ENCODE measurements at places on chromosomes 1 and 21. TPM values are rescaled to one million over a fixed set of nuclear protein-coding genes. Genes with fewer than 3 reads are reported as not detected.

The MLLT11 gene
- total RNA-seq = 3.7 TPM

The CNIH3 gene
- 6.4 TPM for total RNA-seq

The HMGCS2 gene
- total RNA-seq = not detected

The SERPINC1 gene
- not detected for total RNA-seq

The C1orf94 gene
- total RNA-seq = not detected

- H3K27me3 ChIP-seq = no peaks in the 10 kb centered on the region
- H3K27ac ChIP-seq = peak overlapping the region; percentile 14
- H3K4me3 ChIP-seq = 0 out of 2 replicates have a peak overlapping the region, but pooled peaks have one; percentile 25
- H3K4me1 ChIP-seq = peaks cover 26% of the 10 kb centered on the region
Measured at GRCh38 chr1:63984257-63984929, 210.6 kb downstream of the ROR1 start.

GRCh38 chr1:171817511-171818265 is 23.6 kb upstream of the DNM3 start:
- no peaks in the 10 kb centered on the region for H3K36me3 ChIP-seq
- H3K27ac ChIP-seq = peak overlapping the region; percentile 38
- no peaks in the 10 kb centered on the region for H3K27me3 ChIP-seq
- no peak overlapping the region for H3K4me3 ChIP-seq

- no peak overlapping the region for H3K27ac ChIP-seq
- H3K36me3 ChIP-seq = no peaks in the 10 kb centered on the region
- H3K27me3 ChIP-seq = no peaks in the 10 kb centered on the region
- H3K4me3 ChIP-seq = no peak overlapping the region
- peaks cover 6% of the 10 kb centered on the region for H3K4me1 ChIP-seq
Measured at GRCh38 chr1:232589812-232590743, 39.9 kb downstream of the SIPA1L2 start.

GRCh38 chr1:23423415-23424292 is 894 bp downstream of the TCEA3 start:
- H3K4me1 ChIP-seq = peaks cover 21% of the 10 kb centered on the region
- peak overlapping the region; percentile 70 for H3K4me3 ChIP-seq
- H3K27me3 ChIP-seq = no peaks in the 10 kb centered on the region
- peak; percentile 56 for DNase-seq
- peak overlapping the region; percentile 88 for H3K27ac ChIP-seq
- no peaks in the 10 kb centered on the region for H3K36me3 ChIP-seq

GRCh38 chr1:118948351-118948750 is 39.8 kb downstream of the TBX15 start:
- H3K4me3 ChIP-seq = peak overlapping the region; percentile 14
- H3K27me3 ChIP-seq = no peaks in the 10 kb centered on the region
- peak; percentile 33 for DNase-seq
- H3K27ac ChIP-seq = peak overlapping the region; percentile 88
- H3K4me1 ChIP-seq = peaks cover 92% of the 10 kb centered on the region

DNA sequence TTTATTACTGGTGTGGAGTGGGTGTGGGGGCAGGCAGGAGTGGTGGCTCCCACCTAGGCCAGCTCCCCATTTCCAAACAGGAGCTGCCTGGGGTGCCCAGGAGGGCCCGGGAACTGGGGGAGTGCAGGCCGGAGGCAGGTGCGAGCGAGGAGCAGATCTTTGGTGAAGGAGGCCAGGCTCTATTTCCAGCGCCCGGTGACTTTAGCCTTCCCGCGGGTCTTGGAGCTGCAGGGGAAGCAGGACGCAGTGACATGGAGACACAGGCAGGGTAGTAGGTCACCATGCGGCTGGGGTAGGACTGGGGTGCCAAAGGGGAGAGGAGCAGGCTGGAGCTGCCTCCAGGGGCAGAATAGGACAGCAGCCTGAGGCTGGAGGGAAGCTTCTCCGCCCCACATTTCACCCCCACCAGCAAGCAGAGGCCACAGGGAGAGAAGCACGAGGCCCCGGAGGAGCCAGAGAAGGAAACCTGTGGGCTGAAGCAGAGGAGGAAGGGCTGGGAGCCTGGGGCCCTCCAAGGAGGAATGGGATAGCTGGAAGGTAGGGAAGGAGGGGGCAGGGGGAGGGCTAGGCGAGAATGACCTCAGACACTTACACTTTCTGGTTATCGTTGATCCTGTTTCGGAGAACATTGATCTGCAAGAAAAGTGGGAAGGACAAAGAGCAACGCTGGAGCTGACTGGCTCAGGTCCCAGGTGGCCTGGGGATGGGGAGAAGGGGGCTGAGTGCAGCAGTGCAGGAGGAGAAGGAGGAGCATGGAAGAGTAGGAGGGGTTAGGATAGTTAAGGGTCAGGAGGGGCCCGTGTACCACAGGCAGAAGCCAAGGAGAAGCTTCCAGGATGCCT is 18.2 kb downstream of the TNNT2 start:
- H3K27me3 ChIP-seq = no peaks in the 10 kb centered on the region
- no peak overlapping the region for H3K27ac ChIP-seq
- no peaks in the 10 kb centered on the region for H3K36me3 ChIP-seq
- H3K4me3 ChIP-seq = no peak overlapping the region
- H3K4me1 ChIP-seq = no peaks in the 10 kb centered on the region
- DNase-seq = no peak

DNA sequence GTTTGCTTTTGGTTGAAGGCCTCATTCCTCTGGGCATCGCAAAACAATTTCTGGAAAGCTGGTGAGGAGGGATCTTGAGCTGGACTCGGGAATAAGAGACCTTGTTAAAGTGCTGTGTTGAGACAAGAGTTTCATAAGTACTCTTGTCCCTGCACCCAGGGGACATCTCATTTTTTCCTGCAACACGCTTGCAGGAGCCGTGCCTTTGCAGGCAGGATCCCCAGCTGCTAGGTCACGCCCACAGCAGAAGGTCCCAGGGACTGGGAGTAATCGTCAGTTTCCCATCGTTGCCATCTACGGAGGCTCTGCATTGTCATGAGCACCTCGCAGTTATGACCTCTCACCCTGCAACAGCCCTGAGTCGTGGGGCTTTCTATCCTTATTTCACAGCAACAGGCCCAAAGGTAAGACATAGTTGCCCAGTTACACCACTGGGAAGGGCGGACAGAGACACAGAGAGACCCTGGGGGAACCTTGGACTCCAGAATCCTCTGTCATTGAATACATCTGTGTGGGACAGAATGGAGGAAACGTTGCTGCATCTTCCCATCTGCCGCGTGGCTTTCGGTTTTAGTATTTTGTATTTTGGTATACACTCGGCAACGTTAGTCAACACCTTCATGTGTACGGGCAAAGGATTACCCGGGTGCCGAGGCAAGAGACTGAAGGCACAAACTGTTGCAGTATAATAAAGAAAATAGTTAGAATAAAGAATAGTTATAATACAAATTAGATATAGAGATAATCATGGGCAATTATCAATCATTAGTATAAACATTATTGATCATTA is 60.4 kb upstream of the DMRTB1 start:
- no peak overlapping the region for H3K4me3 ChIP-seq
- H3K36me3 ChIP-seq = no peaks in the 10 kb centered on the region
- H3K4me1 ChIP-seq = no peaks in the 10 kb centered on the region
- no peak overlapping the region for H3K27ac ChIP-seq
- DNase-seq = no peak

- no peak overlapping the region for H3K4me3 ChIP-seq
- no peaks in the 10 kb centered on the region for H3K36me3 ChIP-seq
- H3K27ac ChIP-seq = peak overlapping the region; percentile 34
Measured at GRCh38 chr1:81664341-81664740, 136.4 kb upstream of the ADGRL2 start.

GRCh38 chr1:166479052-166479631 is 312.3 kb upstream of the FAM78B start:
- H3K4me1 ChIP-seq = no peaks in the 10 kb centered on the region
- peak; percentile 39 for DNase-seq
- H3K36me3 ChIP-seq = no peaks in the 10 kb centered on the region
- no peak overlapping the region for H3K4me3 ChIP-seq
- no peak overlapping the region for H3K27ac ChIP-seq
- peaks cover 7% of the 10 kb centered on the region for H3K27me3 ChIP-seq

- no peaks in the 10 kb centered on the region for H3K36me3 ChIP-seq
- H3K27me3 ChIP-seq = peaks cover 5% of the 10 kb centered on the region
- H3K27ac ChIP-seq = no peak overlapping the region
- H3K4me1 ChIP-seq = no peaks in the 10 kb centered on the region
Measured at GRCh38 chr1:47660622-47661021, 222.8 kb downstream of the FOXD2 start.

DNA sequence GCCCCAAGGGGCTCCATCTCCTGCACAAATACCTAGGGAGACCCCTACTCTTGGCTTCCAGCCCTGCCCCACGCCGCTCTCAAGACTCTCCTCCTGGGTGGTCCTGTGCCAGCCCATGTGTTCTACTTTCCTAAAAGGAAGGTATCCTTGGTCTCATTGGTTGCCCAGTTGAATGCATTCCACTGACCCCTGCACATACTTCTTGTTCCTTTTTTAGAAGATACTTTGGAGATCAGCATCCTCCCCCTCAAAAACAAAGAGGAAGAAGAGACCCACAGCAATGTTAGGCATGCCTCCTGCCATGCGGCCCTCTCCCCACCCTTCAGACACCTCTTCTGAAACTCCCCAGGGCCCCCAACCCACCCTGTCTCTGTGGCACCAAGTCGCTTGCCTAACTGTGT is 4.1 kb downstream of the SLAMF9 start:
- H3K27ac ChIP-seq = no peak overlapping the region
- H3K4me3 ChIP-seq = no peak overlapping the region
- no peaks in the 10 kb centered on the region for H3K36me3 ChIP-seq
- H3K4me1 ChIP-seq = no peaks in the 10 kb centered on the region
- no peaks in the 10 kb centered on the region for H3K27me3 ChIP-seq

DNA sequence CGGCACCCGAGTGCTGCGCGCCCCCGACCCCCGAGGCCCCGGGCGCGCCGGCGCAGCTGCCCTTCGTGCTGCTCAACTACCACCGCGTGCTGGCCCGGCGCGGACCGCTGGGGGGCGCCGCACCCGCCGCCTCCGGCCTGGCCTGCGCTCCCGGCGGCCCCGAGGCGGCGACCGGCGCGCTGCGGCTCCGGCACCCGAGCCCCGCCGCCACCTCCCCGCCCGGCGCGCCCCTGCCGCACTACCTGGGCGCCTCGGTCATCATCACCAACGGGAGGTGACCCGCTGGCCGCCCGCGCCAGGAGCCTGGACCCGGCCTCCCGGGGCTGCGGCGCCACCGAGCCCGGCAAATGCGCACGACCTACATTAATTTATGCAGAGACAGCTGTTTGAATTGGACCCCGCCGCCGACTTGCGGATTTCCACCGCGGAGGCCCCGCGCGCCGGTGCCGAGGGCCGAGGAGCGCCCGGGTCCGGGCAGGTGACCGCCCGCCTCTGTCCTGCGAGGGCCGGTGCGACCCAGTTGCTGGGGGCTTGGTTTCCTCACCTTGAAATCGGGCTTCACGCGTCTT is 49.0 kb downstream of the SIM2 start:
- H3K27me3 ChIP-seq = no peaks in the 10 kb centered on the region
- H3K27ac ChIP-seq = no peak overlapping the region
- DNase-seq = peak; percentile 68
- no peaks in the 10 kb centered on the region for H3K4me1 ChIP-seq
- H3K4me3 ChIP-seq = peak overlapping the region; percentile 71

- no peaks in the 10 kb centered on the region for H3K27me3 ChIP-seq
- DNase-seq = no peak
- peaks cover 8% of the 10 kb centered on the region for H3K4me1 ChIP-seq
- H3K36me3 ChIP-seq = 0 out of 2 replicates have a peak, but pooled peaks cover 11% of the 10 kb centered on the region
- no peak overlapping the region for H3K27ac ChIP-seq
- no peak overlapping the region for H3K4me3 ChIP-seq
Measured at GRCh38 chr1:97567000-97567749, 353.7 kb downstream of the DPYD start.

DNA sequence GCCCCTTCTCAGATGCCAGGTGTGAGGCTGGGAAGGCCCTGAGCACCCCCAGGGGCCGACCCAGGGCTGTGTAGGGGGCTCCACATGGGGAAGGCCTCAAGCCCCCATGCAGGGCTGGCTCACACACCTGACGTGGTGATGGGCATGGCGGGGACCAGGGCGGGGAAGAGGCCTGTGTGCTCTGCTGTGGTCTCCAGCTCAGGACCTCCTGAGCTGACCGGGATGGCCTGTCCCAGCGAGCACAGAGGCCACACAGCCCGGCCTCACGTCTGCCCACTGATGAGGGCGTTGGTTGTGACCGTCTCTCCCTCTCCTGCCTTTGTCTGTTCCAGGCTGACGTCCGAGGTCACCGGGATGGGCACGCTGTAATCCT is 40.2 kb upstream of the COL6A1 start:
- no peak overlapping the region for H3K4me3 ChIP-seq
- no peak for DNase-seq
- H3K4me1 ChIP-seq = no peaks in the 10 kb centered on the region
- H3K36me3 ChIP-seq = no peaks in the 10 kb centered on the region
- H3K27ac ChIP-seq = no peak overlapping the region

DNA sequence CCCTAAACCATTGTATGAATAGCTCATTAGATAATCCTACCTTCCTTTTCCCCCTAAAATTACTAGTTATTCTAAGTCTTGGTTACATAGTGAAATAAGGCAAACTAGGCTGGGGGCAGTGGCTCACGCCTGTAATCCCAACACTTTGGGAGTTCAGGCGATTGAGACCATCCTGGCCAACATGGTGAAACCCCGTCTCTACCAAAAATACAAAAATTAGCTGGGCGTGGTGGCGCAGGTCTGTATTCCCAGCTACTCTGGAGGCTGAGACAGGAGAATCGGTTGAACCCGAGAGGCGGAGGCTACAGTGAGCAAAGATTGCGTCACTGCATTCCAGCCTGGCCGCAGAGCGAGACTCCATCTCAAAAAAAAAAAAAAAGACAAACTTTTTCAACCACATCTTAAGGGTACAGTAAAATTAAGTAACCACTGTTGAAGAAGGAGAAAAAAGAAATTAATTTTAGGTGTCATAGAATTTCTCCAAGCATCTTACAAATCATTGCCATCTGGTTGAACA is 108.5 kb downstream of the DENND1B start:
- H3K4me3 ChIP-seq = no peak overlapping the region
- H3K36me3 ChIP-seq = no peaks in the 10 kb centered on the region
- H3K4me1 ChIP-seq = peaks cover 9% of the 10 kb centered on the region
- no peaks in the 10 kb centered on the region for H3K27me3 ChIP-seq

DNA sequence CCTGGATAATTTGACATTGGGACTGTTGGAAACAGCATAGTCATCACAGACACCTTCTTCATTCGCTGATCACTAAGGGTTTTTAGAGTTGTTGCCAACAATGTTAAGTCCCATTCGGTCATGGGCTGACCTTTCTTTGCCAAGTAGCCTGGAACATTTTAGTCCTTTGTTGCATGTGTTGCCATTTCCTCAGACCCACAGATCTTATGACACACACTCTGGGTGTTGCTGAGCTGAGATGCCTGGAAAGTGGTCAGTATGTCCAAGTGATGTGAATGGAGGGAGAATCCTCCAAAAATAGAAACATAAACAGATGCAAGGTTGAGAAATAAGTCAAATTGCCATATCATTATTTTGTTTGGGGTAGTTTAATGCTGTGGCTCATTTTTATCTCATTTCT is 61.5 kb upstream of the GJA5 start:
- no peaks in the 10 kb centered on the region for H3K36me3 ChIP-seq
- H3K27ac ChIP-seq = peak overlapping the region; percentile 29
- no peak overlapping the region for H3K4me3 ChIP-seq
- no peaks in the 10 kb centered on the region for H3K4me1 ChIP-seq
- peak; percentile 69 for DNase-seq

DNA sequence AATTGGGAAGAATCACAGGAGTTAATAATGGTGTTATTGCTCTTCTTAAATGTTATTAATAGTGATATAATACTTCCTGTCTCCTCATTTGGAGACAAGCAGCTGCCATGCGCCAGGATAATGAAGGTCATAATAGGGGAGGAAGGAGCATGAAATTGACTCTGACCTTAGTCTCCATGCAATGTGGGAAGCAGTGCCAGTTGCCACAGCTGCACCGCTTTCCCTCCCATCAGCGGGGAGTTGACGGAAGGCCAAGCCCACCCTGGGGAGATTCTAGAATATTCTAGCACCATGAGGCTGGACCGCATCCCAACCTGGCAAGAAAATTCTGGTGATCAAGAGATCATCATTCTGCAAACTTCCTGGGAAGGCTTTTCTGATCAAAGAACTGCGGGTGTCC is 11.0 kb upstream of the OLIG1 start:
- no peaks in the 10 kb centered on the region for H3K4me1 ChIP-seq
- no peaks in the 10 kb centered on the region for H3K36me3 ChIP-seq
- peaks cover 49% of the 10 kb centered on the region for H3K27me3 ChIP-seq
